A549 treated with ZK216348 at 1 μM for 4 hours (cell line): ENCODE measurements at places on chromosomes 11 and 22. TPM values are rescaled to one million over a fixed set of nuclear protein-coding genes. Genes with fewer than 3 reads are reported as not detected.

The DEAF1 gene
- total RNA-seq = 23.5 to 35.5 TPM (median 33.7 TPM) in 5 replicates

The LPXN gene
- 2.2 to 4.1 TPM (median 2.5 TPM) in 5 replicates for total RNA-seq

The CCDC89 gene
- not detected in 5 replicates for total RNA-seq

The OR5P2 gene
- not detected in 5 replicates for total RNA-seq
